Jurkat, Clone E6-1 (cell line): ENCODE measurements at places on chromosomes 7 and 10.
A peak's percentile ranks its signal among the peaks of the same experiment; 100 is the strongest.

DNA sequence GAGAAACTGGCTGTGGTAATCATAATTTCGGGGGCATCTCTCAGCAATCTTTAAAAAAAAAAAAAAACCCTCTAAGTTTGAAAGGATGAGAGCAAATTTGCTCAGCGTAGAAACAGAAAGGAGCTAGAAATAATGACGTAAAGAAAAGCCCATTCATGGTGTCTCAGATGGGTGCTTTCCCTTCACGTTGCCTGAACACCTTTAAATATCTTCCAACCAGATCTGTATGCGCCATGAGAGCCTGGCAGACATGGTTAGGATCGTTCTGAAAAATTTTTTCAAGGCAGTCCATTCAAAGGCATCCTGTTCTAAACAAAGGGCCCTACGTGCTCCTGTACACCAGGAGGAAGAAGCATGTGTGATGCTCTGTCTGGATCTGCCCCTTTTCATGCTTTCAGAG is 141.2 kb upstream of the C1QL3 start:
- no peak for DNase-seq

DNA sequence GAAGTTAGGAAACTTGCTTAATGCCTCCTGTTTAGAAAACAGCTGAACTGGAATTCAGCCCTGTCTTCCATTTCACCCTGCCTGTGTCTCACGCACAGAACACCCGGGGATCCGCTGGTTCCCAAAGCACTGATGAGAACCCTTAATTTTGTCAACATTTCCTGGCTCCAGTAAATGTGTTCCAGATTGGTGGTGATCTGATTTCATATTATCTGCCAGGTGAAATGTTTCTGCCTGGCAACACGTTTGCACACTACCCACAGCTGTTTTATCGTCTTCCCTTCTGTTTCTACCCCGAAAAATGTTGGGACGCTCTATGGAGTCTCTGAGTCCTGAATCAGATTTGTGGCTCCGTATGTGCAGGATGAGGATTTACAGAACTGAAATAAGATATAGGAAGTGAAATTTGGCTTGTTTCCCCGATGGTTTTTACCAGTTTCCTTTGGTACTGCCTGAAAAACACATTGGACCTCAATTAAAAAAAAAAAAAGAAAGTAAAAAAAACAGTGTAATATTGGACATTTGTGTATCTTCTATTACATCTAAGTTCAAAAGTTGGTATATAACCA is 29.0 kb downstream of the MRC1 start:
- DNase-seq, result no peak

GRCh38 chr10:131279516-131279915 is 32.0 kb downstream of the TCERG1L start:
- no peak for DNase-seq

DNA sequence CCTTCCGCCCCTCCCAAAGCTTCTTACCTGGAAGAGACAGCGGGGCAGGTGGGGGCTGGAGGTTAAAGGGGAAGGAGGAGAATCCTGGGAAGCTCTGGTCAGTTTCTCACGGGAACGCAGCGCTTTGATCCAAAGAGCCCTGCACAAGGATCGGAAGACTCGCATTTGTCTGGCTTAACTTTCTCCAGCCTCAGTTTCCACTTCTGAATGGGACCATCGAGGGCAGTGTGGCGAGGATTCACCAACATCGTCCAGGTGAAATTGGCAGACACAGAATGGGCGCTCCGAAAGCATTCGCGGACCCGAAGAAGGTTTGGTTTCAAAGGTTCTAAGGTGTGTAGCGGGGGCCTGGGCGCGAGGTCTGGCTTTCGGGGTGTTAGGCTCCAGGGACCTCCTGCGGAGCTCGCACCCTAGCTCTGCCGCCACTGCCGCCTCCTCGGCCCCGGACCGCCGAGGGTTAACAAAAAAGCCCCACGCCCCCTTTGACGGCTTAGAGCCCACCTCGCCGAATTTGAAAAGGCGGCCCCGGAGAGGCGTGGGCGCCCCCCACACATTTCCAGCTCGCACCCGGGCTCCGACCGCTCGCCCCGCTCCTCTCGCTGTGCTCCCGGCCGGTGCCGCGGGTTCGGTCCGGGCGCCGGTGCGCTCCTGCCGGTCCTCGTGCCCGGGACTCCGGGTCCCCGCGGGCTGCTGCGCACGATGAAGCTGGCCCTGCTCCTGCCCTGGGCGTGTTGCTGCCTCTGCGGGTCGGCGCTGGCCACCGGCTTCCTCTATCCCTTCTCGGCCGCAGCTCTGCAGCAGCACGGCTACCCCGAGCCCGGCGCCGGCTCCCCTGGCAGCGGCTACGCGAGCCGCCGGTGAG is at the start of gene COL26A1:
TSS of gene COL26A1 (plus strand) at position 542 of the 862 bp plus-strand sequence. CDS start at position 700, 158 bp downstream.
- no peak for DNase-seq

GRCh38 chr10:6067457-6067856 is 5.3 kb upstream of the IL2RA start:
- no peak for DNase-seq

- DNase-seq, result no peak
Observed at GRCh38 chr7:146926841-146927240, 810.2 kb downstream of the CNTNAP2 start.

DNA sequence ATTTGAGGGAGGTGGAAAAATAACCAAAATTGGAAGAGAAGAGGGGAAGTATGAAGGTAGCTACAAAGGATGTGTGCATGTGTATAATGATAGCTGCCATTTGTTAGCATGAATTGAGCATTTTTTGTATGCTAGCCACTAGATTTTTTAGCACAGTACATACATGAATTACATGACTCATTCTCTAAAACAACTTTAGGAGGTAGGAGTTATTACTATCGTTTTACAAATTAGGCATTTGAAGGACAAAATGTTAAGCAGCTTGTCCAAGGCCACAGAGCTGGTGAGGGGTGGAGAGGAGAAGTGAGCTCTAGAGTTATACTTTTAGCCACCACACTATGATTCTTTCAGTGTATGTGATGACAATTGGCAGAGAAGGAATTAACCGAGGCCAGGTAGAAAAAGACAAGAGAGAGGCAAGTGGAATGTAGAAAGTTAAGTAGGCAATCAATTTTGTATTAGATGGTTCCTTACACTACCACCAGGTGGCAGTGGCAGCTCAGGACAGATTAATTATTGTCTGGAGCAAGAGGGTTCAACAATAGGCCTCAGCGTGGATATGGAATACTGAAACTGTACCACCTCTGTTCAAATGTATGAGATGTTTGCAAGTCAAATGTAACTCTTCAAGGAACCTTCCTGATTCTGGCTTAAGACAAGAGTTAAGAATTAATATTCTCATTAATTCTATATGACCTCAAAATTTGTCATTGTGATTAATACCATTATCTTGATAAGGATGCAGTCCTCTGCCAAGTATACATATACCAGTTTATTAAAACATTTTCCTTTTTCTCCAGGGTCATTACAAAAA is 128.0 kb downstream of the MBL2 start:
- DNase-seq, result peak; percentile 35

- no peak for DNase-seq
Observed at GRCh38 chr7:111401516-111401915, 160.8 kb downstream of the IMMP2L start.

DNA sequence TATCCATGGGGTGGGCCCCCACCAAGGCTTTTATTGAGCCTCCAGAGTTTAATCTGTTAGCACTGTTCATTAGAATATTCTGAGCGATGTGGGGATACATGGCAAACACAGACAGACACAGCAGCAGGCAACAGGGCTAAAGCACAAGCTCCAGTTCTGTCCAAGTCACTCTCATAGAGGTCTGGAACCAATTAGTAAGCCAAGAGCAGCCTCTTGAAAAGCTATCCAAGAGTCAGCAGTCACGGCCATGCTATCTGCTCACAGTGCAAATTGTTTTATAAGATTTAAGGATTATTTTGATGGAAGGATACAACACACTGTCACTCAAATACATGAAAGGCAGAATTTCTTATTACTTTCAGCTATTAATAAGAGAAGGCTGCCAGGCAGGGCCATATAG is 86.4 kb upstream of the DGKB start:
- no peak for DNase-seq

- no peak for DNase-seq
Observed at GRCh38 chr7:47587351-47587750, 5.4 kb upstream of the TNS3 start.

DNA sequence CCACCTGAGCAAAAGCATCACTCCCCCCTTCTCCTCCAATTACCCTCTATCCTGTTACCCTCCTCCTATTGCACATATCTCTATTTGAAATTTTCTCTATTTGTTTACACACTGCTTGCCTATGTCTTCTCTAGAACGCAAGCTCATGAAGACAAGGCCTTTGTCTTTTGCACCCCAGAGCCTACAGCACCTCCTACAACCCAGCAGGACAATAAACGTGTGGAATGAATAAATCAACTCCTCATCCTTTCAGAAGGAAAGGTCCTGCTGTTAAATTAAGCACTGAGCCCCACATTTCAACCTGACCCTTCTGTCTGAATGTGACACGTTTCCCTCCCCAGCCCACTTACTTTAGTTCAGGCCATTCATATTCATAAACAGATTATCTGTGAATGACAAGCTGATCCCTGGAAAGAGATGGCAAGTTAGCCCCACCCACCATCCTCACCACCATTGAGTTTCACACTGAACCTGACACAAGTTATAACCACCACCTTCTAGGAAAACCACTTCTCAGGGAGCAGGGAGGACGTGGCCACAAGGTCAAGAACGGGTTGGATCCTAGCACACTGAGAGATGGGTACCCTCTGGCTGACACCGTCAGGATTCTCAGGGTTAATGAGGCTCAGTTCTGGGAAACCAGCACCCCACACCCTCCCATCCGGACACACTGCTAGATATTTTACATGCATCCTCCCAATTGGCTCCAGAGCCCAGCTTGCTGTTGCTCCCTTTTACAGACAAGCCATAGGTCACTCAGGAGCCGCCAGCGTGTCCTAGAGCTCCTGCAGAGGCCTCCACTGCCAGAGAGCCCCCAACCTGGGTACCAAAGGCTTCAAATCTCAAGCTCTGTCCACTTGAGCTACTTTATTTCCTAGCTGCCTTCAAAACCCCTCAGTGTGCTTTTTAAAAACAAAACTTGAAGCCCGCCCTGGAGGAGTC is 934 bp downstream of the PRTFDC1 start:
- no peak for DNase-seq

- DNase-seq, result no peak
Observed at GRCh38 chr7:82430500-82431465, 12.8 kb downstream of the CACNA2D1 start.

DNA sequence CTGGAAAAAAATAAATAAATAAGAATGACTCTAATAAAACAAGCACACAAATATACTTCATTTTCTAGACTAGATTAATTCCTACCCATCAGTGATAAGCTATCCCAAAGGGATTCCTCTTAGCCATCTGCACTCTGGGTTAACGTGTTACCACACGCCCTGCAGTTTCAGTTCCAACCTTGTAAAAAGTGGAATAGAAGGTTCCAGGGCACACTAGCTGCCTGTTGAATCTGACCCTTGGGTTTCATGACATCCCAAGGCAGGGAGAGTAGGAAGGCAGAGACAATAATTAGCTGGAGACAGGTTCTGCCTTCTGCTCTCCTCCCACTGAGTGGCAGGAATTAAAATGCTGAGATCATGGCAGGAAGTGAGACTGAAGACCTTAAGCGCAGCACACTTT is 33.5 kb downstream of the SLC37A3 start:
- DNase-seq, result no peak

DNA sequence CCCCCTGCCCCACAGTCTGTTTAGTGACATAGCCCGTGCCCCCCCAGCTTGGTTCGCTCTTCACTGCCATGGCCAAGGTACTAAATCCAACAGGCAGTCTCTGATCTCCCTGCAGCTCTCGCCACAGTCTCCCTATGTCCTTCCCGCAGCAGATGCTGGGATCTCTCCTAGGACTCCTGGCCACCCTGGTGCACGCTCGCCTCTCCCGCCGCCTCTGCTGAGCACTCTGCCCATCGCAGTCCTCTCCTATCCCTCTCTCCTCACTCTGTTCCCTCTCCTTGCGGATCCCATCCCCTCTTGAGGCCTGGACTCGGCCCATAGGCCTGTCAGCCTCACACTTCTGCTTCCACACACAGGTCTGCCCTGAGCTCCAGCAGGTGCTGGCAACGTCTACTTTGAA is 204.8 kb upstream of the TCERG1L start:
- DNase-seq, result no peak

DNA sequence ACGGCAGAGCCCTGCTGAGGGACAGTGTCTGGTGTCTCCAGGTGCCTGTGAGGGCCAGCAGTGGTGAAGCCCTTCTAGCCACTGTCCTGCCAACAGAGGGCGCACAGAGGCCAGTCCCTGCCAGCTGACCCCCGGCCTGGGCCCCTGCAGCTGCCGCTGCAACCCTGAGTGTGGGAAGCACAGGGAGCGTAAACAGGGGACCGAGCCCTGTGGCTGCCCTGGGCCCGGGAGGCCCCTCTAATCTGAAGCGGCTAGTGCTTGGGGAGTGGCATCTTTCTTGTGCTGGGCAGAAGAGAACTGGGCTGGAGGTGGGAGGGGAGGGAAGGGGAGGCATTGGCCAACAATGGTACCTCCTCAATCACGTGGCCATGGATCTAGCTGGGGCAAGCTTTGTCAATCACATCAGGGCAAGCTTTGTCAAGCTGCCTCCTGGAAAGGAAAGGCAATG is 34.6 kb downstream of the TRIM8 start:
- DNase-seq, result no peak

DNA sequence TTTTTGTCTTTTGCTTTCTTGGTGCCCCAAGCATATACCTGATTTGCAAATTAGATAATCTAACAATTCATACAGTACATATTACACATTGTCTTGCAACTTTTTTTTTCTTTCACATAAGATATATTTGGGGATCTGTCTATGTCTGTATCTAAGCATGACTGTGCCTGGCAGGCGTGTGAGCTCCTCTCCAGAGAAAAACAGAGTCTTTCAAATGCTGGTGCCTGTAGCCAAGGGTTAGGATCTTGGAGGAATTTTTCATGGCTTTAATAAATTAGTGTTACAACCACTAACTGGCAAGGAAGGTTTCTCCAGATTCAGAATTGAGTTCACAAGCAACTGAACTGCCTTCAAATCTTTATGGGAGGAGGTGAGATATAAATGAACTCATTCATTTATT is 14.8 kb upstream of the SLF2 start:
- DNase-seq, result no peak

DNA sequence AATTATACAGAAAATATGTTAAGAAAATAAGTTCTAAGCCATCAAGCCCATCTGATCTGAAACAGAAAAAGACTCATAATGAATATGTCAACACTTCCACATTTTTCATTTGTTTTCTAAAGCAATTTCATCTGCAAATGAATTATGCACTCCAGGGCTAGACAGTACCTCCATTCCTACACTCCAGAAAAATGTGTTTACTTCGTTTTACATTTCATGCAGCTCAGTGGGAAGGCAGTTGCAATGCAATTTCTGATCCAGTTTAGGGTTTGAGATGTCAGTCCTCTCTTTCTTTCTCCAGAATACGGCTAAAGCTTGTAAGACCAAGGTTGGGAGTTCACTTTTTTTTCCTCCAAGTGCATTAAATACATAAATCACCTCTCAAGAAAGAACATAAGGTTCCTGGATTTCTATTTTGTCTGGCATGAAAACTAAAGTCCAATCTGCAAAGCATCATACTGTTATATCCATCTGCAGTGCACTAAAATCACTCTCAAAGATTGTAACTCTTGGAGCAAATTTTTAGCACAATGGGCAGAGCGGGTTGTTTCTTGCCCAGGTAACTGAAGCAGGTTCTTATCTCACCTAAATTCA is 348.8 kb upstream of the C7orf33 start:
- no peak for DNase-seq
